Prostate gland (tissue), 2 donors: ENCODE measurements at places on chromosomes 6 and 20.

- DNase-seq = no peak
Measured at GRCh38 chr6:41162687-41163418, at the start of gene TREM2. Gene TREM2 (minus strand): TSS chr6:41163116. CDS start chr6:41163082, 34 bp downstream.

DNA sequence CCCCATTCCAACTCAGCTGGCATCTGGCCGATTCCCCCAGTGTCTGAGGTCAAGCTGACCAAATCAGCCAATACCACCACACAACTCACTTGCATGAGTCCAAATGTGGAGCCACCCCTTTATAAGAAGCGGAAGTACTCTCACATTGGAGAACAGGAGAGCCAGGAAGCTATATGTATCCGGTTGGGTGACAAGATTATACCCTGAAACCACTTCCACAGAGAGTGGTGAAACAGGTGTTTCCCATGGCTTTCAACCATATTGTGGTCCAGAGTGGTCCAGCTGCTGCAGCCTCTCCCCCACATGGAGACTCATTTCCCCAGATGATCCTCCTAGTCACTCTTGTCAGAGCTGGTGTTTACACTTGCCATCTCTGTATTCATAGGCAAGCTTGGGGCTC lies 24.0 kb upstream of the SERINC1 start:
- no peak for DNase-seq

- DNase-seq = no peak
Measured at GRCh38 chr6:85775883-85776282, 133.2 kb upstream of the SYNCRIP start.

- DNase-seq = no peak
Measured at GRCh38 chr6:140677781-140678528, 1303.5 kb upstream of the CITED2 start.

GRCh38 chr6:782141-782540 lies 89.2 kb upstream of the EXOC2 start:
- no peak for DNase-seq
